ENCODE measurements at places on chromosomes 3 and 15.

DNA sequence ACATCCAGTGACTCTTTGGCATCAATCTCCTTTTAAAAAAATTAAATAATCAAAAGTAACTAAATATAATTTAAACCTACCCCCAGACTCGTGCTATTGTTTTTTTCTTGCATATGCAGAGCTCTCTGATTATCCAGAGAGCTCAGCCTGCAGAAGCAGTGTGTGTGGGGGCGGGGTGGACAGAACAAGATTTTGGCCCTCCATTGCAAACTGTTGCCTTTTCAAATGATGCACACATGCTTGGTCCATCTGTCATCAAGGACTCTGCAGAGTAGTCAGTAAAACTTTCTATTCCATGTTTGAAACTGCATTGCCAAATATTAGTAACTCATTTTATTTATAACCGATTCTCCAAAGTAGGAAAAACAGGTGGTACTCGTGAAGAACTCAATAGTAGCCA, 28.6 kb upstream of the STXBP5L start:
- no peak for DNase-seq

- DNase-seq: no peak
Measured at GRCh38 chr3:179672918-179673317, 20.1 kb downstream of the USP13 start.

- DNase-seq: peak; percentile 8
Measured at GRCh38 chr15:64775551-64776401, at the start of gene RBPMS2. RBPMS2 (minus strand) TSS chr15:64775589; CDS start chr15:64775319, 270 bp downstream.

DNA sequence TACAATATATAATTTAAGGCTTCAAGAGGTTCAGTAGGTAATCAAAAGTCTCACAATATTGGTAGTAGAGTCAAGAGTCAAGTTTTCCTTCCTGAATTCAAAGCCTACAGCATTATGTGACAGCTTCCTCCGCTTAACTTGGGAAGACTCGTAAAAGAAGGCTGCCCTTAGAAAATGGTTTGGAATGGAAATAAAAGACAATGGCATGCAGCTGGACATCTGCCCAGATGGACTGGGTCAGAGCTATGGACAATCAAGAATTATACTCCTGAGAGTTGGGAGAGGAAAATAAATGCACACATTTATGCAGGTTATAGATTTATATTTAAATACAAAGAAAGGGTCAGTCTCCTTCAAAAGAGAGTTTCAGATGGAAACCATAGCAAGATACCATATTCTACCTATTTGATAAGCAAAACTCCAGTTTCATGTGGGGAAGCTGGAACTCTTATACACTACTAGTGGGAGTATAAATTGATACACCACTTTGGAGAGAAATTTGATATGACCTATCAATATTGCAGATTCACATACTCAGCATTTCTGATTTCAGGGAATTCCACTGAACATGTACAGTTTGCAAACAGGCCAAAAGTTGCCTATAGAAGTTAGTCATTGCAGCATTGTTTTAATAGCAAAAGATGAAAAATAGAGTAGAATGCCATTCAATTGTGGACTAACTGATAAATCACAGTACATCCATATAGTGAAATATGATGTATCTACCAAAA, 6.1 kb downstream of the CRYBG3 start:
- DNase-seq: peak; percentile 39

GRCh38 chr3:171417813-171418212, 42.4 kb downstream of the TNIK start:
- peak; percentile 92 for DNase-seq

DNA sequence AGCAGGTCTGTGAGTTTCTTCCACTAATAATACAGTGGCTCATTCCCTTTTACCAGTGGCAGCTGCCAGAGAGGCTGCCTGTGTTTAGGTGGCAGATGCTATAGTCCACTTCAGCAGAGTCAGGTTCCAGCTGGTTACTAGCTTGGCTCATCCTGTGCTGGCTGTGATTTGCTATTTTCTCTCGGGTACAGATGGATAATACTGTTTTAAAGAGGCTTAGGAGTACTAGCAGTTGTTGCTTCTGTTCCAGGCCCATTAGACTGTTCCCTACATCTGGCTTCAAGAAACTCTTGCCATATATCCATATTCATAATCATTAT, 41.0 kb downstream of the ZNF609 start:
- no peak for DNase-seq

GRCh38 chr15:101536166-101536874, 46.8 kb upstream of the PCSK6 start:
- no peak for DNase-seq

GRCh38 chr3:130905551-130905950, 11.7 kb downstream of the ATP2C1 start:
- peak; percentile 88 for DNase-seq

DNA sequence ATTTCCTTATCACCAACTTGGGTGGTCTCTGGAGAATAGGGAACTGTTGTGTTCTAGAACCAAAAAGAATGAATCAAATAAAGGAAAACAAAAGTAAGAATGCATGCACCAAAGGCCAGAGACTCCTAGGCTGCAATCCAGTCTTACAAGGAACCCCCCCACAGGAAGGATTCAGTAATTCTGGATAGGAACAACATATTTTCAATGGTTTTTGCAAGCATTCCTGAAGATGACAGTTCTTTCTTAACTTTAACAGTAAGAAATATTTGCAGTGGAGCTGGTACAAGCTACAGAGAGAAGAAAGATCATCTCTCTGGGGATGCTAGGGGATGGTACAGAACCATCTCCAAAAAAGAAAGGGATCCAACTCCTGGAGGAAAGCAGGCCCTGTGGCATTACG, 116.2 kb upstream of the CHRM5 start:
- DNase-seq: peak; percentile 40

GRCh38 chr3:172288651-172289050, 159.6 kb downstream of the GHSR start:
- no peak for DNase-seq

GRCh38 chr3:135598597-135598996, 366.9 kb upstream of the PPP2R3A start:
- no peak for DNase-seq

DNA sequence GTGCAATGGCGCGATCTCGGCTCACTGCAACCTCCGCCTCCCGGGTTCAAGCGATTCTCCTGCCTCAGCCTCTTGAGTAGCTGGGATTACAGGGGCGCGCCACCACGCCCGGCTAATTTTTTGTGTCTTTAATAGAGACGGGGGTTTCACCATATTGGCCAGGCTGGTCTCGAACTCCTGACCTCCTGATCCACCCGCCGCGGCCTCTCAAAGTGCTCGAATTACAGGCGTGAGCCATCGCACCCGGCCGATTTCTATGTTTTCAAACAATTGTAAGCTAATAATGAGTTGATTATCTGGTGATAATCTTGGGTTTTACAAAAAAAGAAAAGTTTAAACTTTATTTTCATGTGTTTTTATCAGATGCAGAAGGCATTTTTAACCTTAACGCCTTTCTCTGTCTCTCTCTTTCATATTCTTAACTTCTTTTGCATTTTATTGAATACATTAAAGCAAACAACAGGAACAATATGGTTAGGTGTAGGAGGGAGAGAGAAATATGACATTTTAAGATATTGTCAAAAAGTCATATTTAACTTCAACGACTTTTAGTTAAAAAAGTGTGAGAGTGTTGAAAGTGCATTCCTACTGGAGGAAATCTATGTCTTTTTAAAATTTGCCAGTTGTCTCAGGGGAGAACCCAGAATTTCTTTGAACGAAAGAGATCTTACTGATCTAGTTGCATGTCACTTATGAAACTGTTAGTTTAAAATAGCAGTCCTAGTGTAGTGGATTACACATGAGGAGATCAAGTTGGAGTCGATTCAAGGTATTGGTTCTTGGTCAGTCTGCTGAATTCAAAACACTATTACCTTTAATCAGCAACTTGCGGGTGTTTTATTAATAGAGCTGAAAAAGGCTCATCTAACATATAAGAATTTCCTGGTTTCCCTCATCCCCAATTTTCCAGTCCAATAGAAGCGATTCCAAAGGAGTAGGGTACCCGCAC, 3.4 kb upstream of the MEIS2 start:
- DNase-seq: no peak

DNA sequence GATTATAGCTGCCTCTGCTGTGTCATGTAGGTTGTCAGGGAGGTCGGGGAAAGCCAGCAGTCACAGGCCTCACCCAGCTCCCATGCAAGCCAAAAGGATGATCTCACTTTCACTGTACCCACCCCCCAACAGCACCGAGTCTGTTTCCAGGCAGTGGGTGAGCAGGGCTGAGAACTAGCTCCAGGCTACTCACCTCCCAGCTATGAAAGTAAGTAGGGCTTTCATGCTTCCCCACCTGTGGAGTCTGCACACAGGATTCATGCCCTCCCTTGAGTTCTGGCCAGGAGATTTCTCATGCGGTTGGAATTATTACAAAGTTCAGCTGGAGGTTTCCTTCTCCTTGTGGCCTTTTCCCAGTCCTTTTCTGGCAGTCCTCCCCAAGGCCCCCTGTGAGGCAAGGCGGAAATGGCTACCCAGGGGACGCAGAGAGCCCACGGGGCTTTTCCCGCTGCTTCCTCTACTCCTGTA, 356.2 kb downstream of the SV2B start:
- DNase-seq: no peak

- DNase-seq: peak; percentile 20
Measured at GRCh38 chr3:151197981-151198767, 4.8 kb downstream of the GPR171 start.

GRCh38 chr3:7439101-7439680, 578.3 kb downstream of the GRM7 start:
- no peak for DNase-seq

DNA sequence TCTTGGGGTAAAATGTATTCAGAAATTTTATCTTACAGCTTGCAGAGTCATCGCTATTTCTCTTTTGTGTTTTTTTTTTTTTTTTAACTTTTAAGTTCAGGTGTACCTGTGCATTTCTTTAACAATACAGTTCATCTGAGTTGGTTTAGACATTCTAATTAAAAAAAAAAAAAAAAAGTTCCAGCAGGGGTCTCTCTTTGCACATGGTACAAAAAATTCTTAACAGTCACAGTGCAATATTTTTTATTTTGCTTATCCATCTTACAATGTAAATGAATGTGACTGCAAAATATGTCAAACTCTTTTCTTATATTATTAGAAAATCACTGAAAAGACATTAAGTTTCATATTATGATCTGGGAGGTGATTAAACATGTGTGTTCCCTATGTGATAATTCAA, 47.5 kb upstream of the SLC9A9 start:
- peak; percentile 44 for DNase-seq

GRCh38 chr3:137325170-137325569, 367.4 kb downstream of the IL20RB start:
- DNase-seq: no peak

DNA sequence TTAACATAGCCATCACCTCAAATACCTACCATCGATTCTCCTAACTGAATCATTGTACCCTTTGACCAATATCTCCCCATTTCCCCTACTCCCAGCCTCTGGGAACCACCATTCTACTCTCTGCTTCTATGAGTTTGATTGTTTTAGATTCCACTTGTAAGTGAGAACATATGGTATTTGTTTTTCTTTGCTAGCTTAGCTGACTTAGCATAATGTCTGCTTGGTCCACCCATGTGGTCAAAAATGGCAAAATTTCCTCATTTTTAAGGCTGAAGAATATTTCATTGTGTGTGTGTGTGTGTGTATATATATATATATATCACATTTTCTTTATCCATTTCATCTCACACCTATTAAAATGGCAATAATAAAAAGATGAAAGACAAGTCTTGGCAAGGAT, 469.3 kb downstream of the FHIT start:
- DNase-seq: no peak

DNA sequence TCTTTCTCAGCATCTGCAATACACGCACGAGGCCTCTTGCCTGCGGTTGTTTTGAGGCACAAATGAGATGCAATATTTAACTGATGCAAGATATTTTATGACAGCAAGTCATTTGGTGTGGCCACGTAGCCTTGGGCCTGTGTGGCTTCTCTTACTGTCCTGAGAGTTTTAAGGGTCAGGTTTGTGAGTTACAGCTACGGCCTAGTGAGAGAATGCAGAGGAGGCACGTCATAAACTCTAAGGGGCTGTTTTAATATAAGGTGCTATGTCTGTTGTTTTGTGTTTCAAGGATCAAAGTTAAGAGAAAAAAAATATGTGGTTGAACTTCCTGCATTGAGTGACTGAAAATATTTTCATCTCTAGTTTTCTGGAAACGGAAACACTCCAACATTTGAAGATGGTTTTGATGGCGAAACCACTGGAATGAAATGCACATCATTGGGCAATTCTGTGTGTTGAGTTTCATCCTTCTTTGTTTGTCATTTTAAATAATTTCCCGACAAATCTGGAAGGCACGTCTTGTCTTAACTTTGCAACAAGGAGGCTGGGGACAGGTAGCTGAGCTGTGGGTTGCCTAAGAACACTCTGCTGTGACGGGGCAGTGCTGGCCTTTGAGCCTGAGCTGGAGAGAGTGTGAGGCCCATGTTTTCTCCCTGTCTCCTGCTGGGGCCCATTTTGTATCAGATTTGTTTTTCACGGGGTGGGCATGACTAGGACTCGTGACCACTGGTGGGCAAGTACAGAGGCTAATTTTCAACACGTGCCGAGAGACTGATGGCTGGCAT, 5.1 kb downstream of the APBA2 start:
- DNase-seq: peak; percentile 14

DNA sequence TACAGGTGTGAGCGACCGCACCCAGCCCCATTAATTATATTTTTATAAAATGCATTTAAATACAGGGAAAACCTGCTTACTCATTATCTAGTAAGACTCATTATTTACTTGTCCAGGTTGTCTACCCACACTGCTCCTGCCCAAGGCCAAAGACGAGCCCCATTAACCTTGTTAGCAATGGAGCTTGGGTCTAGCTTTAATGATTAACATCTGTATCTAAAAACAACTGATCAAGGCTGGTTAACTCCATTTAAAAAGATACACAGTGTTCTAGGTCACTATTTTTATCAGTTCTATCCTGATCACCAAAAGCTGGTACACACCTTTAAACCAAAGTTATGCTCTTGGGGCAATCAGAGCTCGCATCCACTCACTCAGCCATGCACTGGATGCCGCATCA, 10.4 kb upstream of the NCKIPSD start:
- no peak for DNase-seq

DNA sequence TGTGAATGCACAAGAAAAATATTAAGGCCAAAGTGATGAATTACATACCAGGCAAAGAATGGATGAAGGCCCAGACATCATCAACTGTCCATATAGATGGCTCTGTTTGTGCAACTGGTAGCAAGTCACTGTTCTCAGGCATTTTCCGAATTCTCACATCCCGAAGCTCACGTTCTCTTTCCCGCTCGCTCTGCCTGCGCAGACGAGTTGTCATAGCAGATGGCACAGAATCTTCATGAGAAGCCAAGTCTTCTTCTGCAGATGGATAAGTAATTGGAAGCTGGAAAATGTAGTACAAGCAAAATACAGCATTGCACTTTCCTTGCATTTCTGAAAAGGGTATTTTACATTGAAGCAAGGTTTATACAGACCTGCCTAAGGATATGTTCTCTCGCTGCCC, 64.6 kb downstream of the GPR160 start:
- DNase-seq: no peak

DNA sequence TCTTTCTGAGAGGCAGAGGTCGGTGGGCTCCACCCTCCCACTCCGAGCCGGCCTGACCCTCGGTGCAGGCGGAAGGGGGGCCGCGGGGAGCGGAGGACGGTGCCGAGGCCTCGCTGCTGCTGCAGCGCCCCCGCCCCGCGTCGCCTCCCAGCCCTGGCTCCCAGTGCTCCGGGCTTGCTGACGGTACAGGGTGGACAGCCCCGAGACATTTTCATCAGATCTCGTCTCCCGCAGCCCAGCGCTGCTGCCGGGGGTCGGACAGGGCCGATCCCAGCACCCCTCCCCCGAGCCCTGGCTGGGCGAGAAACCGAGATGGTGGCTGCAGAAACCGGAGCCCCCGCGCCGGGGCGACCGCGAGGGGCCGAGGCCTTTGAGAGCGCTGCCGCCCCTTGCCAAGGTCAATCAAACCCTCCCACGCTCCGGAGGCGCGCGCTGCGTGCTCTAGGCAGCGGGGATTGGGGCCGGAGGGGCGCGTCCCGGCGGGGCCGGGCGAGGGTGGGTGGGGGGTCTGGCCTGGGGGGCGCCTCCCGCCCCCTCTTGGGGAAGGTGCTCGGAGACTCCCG, 42.5 kb downstream of the EPHB3 start:
- no peak for DNase-seq
